Urinary bladder (tissue), 4 donors: ENCODE measurements at places on chromosomes 2 and 18. TPM values are rescaled to one million over a fixed set of nuclear protein-coding genes. Genes with fewer than 3 reads are reported as not detected.

The THSD7B gene
- total RNA-seq = 4.0 TPM

The FTCDNL1 gene
- 0.85 TPM for total RNA-seq

The FOSL2 gene
- 40.9 TPM for total RNA-seq

The DSG2 gene
- total RNA-seq = 44.1 TPM

The UGT1A8 gene
- 0.16 TPM for total RNA-seq

The M1AP gene
- total RNA-seq = 0.21 TPM

The KCTD1 gene
- total RNA-seq = 12.1 TPM

The ITGA4 gene
- total RNA-seq = 49.2 TPM

The COX5B gene
- 161 TPM for total RNA-seq

The DYNAP gene
- not detected for total RNA-seq

DNA sequence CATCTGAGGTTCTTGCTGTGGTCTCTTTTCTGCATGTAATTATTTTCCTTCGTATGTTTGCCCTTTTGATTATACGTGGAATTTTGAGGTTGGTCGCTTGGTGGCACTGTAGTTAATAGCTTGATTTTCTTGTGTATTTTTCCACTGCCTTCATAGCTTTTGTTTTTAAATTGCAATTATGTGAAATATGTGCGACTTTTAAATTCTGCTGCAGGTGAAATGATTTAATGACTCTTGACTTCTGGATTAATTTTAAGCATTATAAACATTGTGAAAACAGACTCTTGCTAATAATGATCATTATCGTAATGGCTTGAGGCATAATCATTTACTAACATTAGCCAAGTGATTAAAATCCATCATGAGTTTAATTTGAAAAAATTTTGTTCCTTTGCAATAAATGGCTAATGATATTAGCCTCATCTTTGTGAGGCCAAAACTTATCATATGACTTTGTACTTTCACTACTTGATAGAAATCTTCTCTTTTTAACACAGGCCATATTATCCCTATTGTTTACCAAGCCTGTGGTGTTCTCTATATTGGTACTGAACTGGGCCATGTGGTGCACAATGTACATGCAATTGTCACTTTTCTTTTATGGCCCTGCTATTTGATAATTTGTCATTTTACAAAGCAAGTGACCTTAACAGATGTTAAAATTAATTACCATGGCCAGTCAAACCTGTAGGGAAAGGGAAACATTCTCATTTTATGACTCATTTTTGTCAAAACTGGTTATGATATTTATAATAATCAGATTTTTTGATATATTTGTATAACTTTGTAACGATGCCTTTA is 62.8 kb upstream of the NEUROD1 start:
- peak; percentile 29 for DNase-seq

DNA sequence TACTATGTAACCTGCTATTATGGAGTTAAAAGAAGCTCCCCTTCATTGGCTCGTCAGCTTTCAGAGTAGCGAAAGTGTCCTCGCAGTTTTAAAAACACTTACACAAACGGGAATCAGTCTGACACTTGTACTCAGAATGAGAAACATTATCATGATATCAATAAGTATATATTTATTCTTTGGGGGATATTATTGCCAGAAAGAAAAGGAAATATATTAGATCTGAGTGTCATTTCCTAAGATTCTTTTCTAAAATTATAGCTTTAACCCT is 584.5 kb downstream of the ZEB2 start:
- no peak for DNase-seq

- DNase-seq = no peak
Measured at GRCh38 chr18:9845256-9845655, 40.5 kb upstream of the TXNDC2 start.

DNA sequence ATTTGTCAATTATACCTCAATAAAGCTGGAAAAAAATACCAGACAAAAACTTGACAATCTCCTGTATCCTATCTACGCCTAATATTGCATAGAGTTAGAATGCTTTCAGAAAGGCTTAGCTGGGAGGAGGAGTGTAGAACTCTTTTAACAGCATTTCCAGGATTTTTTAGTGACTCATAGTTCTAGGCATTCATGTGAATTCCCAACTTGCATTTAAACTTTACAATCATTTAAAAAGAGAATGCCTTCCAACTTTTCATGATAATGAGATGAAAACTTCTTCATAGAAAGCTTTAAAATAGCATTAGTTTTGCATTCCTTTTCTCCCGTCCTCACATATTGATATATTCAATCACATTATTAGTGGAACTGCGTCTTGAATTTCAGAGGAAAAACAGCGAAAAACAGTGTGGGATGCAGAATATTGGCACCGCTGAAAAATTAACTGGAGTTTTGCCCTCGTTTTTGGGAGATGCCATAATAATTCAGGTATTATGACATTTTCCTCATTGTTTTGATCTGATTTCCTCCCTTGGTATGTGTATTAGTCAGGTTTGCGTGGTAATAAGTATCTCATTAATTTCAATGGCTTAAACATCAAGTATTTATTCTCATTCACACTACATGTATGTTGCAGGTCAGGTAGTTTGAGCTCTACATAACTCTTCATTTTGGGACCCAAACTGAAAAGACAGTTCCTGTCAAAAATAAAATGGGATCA is 293.2 kb upstream of the FIGN start:
- no peak for DNase-seq

- DNase-seq = no peak
Measured at GRCh38 chr2:168564641-168565040, 108.6 kb downstream of the CERS6 start.

DNA sequence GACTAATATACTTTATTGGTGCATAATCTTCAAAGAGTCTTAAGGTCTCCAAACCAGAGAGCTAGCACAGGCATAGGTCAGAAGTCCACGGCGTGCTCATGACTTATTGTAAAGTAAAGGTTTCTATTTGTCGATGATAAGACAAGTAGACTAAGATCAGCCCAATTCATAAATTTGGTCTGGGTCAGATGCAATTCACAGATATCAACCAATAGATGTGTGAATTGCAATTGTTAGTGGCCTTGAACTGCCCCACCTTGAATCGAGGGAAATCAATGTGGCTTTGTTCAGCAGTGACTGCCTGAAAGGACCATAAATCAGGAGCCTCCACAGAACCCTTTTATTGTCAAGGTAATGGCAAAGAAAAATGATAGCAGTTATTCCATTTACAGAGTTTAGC is 39.1 kb upstream of the CPS1 start:
- no peak for DNase-seq

DNA sequence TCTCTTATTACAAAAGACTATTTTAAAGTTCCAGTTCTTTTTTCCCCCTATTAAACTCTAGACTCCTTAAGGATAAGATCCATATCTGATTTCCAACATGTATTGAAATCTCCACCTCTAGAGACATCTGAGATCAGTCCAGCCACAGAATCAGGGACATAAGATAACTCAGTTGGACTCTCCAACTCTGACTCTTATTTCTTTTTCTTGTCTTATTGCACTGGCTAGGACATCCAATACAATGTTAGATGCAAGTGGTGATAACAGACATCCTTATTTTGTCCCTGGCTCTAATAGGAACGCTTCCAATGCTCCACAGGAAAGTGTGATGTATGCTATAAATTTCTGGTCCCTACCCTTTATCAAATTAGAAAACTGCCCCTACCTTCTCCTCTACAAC is 158.1 kb downstream of the TNS1 start:
- no peak for DNase-seq

GRCh38 chr18:63677500-63678225 is 16.0 kb upstream of the SERPINB3 start:
- DNase-seq = no peak

GRCh38 chr2:168139852-168140251 is 107.5 kb downstream of the STK39 start:
- no peak for DNase-seq

DNA sequence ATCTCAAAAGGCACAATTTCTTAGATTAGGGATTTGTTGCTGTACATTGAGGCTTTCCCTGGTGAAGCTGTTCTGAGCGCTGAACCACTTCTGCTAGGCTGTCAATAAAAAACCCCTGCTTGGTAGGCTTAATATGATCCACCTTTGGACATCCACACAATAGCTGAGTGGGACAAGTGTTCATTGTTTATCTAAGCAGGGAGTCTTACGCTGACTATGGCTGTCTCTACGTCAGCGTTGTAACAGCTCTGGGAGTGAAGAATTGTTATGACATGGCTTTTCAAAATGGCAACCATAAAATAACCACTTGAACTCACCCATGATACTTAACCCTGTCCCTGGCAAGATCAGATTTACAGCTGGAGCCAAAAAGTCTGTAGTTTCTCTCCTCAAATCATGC is 111.5 kb upstream of the SULT1C3 start:
- DNase-seq = no peak

DNA sequence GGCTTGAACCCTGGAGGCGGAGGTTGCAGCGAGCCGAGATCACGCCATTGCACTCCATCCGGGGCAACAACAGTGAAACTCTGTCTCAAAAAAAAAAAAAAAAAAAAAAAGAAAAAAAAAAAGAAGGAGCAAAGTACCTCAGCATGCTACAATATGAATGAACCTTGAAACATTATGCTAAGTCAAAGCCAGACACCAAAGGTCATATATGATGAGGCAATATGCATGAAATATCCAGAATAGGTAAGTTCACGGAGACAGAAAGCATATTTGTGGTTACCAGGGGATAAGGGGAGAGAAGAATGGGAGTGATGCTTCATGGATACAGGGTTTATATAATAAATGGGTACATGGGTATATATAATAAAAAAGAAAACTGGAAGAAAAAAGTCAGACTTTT is 93.3 kb downstream of the PRELID3A start:
- no peak for DNase-seq

DNA sequence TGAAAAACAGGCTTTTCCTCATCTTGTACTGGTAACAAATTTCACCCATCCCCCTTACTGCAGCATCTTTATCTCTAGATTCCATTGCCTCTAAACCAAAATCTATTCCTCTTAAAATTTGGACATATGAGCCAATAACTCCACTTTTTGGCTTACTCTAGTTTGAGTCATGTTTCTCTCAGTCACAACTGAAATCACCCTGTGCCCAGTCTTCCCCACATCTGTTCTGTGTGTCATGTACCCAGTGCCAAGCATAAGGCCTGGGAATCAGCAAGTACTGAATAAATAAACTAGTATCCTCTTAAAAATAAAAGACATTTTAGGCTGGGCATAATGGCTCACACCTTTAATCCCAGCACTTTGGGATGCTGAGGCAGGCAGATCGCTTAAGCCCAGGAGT is 20.8 kb upstream of the CHN1 start:
- DNase-seq = no peak

DNA sequence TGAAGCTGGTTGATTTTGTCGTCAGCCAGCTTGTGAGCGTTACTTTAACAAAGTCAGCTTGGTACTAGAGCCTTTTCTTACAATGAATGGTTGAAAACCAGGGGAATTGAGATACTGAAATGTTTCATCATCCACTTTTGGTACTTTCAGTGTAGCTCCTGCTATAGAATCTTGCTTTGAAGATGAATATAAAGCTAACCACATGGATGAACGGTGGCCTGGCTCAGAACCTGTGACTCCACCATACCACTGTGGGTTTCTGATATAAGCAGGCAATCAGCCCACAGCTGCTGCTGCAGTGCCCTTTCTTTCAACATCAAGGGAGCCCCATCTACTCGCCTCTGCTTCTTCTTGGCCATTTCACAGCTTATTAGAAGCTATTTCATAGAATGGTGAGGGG is 53.2 kb upstream of the GPR45 start:
- DNase-seq = no peak

DNA sequence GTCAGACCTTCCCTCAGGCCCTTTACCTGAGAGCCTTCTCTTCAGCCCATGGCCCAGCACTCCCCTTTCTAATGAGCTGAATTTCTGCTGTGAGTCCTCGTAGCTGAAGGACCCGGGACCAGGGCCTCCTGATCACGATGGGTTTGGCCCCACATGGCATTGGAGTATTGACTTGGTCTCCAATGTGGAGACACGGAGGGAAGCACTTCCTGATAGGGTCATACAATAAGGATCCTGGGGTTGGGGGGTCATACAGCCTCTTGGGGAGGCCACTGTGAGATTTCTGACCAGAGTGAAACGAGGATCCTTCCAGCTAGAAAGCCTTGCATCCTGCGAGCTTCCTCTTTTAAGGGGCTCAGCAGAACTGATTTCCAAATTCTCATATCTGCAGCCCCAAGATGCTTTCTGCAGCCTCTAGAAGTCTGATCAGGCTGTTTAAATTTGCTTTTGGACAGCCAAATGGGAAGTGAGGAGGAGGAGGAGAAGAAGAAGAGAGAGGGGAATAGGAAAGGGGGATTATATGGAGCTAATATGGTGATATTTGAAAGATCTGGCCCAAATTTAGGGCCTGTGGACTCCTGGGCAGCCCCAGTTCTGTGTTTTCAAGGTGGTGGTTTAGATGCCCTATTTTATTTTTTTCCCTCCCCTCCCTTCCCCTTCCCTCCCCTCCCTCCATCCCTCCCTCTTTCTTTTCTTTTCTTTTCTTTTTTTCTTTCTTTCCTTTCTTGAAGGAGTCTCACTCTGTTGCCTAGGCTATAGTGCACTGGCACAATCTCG is 38.9 kb downstream of the RHOB start:
- no peak for DNase-seq

- DNase-seq = no peak
Measured at GRCh38 chr2:182804128-182804527, 62.3 kb downstream of the FRZB start.

DNA sequence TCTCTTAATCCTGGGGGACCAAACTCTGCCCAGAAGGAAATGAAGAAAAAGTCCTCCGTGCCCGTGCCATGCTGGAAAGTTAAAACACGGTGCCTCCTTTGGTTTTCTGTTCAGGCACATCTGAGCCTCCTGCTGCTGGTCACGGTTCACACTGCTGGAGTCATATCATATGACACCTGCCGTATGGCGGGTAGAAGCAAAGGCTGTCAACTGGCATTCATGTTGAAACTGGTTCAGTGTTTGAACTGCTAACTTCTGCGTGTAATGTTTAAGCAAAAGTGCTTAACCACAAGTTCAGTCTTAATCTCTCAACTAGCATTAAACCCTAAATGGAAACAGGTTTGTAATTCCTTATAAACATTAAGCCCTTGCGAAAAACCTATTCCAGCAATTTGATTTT is 3.1 kb downstream of the STK39 start:
- no peak for DNase-seq

- DNase-seq = no peak
Measured at GRCh38 chr18:75337348-75337747, 90.2 kb downstream of the SMIM21 start.
